Renal cortex interstitium (tissue), 15 donors: ENCODE measurements at places on chromosomes 6 and 20. TPM values are rescaled to one million over a fixed set of nuclear protein-coding genes. Genes with fewer than 3 reads are reported as not detected.

RPS21 gene
- 755 TPM for polyA plus RNA-seq

PKIG gene
- polyA plus RNA-seq, result 64.9 TPM

SLC17A9 gene
- 1.0 TPM for polyA plus RNA-seq

SCUBE3 gene
- 49.5 TPM for polyA plus RNA-seq

PACSIN1 gene
- 0.78 TPM for polyA plus RNA-seq

KCNK5 gene
- 10.7 TPM for polyA plus RNA-seq

MYT1 gene
- 0.55 TPM for polyA plus RNA-seq

HLA-DRA gene
- 54.9 TPM for polyA plus RNA-seq

GINS1 gene
- polyA plus RNA-seq, result 21.0 TPM

RIPPLY2 gene
- polyA plus RNA-seq, result not detected

BTNL2 gene
- 1.0 TPM for polyA plus RNA-seq

MMS22L gene
- polyA plus RNA-seq, result 13.7 TPM

SEL1L2 gene
- polyA plus RNA-seq, result not detected

CRIP3 gene
- 3.7 TPM for polyA plus RNA-seq

ZNF391 gene
- polyA plus RNA-seq, result 10.3 TPM
